Activated CD4-positive, alpha-beta T cell treated with anti-CD3 and anti-CD28 coated beads for 36 hours (primary cell): ENCODE measurements at places on chromosomes 4 and X.
A peak's percentile ranks its signal among the peaks of the same experiment; 100 is the strongest.

DNA sequence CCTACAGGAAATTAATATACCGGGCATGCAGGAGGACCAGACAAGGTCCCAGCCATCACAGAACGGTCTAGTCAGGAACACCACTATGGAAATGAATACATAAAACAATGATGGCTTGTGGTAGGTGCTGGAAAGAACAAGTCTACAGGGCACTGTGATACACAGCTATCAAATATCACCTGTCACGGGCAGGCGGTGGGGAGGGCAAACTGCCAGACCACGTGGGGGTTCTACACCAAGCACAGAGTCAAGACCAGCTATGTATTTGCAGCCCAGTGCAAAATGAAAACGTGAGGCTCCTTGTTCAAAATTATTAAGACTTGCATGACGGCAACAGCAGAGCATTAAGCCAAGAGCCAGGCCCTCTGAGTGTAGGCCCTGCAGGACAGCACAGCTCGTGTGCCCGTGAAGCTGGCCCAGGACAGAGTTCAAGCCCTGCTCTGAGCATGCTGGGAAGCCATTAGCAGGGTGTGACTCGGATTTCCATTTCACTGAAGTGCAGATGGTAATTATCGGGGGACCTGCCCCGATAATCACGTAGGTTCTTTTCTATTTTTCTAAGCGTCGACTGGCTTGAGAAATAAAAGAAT is 83.6 kb downstream of the JAKMIP1 start:
- no peak for DNase-seq

- no peak for DNase-seq
Measured at GRCh38 chr4:156545003-156545785, 426.4 kb downstream of the PDGFC start.

- peak; percentile 64 for DNase-seq
Measured at GRCh38 chr4:123564758-123565346, 168.3 kb downstream of the SPRY1 start.

- no peak for DNase-seq
Measured at GRCh38 chrX:110462957-110463356, 104.3 kb downstream of the RTL9 start.

- no peak for DNase-seq
Measured at GRCh38 chr4:52107336-52107735, 56.2 kb downstream of the SPATA18 start.

DNA sequence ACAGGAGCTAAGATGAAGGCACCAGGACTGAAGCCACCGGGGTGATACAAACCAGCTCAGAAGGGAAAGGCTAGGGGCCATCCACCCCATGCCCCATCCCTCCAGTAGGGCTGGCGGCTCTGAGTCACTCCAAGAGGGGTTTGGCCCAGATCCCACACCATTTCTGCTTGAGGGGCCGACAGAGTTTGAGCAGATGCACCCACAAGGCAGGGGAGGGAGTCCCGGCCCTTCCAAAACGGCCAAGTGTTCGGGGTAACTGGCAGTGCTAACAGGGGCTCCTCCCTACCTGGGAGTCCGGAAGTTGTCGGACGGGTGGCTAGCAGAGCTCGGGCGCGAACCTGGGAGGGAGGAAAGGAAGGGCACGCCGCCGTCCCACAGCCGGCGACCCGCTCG is 412 bp downstream of the SLC10A3 start:
- peak; percentile 52 for DNase-seq

GRCh38 chr4:123924536-123924935 is 527.9 kb downstream of the SPRY1 start:
- no peak for DNase-seq

GRCh38 chrX:130725519-130725918 is 177.5 kb downstream of the ENOX2 start:
- DNase-seq = no peak

GRCh38 chr4:128854433-128854832 is 44.9 kb downstream of the JADE1 start:
- DNase-seq = no peak

- no peak for DNase-seq
Measured at GRCh38 chr4:80007745-80008149, 65.3 kb downstream of the ANTXR2 start.

DNA sequence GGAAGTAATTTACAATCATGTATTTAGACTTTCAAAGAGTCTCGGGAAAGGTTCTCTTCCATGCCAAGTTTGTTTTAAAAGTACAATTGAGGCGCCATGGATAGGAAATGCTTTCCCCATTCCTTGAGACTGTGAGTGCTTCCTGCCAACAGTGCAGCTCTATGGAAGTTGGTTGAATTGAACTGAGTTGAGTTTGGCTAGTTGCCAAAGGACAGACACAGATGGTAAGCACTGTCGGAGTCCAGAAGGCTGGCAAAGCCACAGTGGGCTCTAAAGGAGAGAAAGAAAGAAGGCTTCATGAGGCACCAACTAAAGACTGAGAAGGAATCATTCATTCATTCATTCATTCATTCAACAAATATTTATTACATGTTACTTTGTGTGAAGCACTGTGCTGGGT is 4.3 kb upstream of the KCNE5 start:
- no peak for DNase-seq

- DNase-seq = peak; percentile 57
Measured at GRCh38 chrX:12975991-12976558, 1.2 kb downstream of the TMSB4X start.

- DNase-seq = no peak
Measured at GRCh38 chrX:25851141-25851540, 287.0 kb upstream of the MAGEB18 start.

DNA sequence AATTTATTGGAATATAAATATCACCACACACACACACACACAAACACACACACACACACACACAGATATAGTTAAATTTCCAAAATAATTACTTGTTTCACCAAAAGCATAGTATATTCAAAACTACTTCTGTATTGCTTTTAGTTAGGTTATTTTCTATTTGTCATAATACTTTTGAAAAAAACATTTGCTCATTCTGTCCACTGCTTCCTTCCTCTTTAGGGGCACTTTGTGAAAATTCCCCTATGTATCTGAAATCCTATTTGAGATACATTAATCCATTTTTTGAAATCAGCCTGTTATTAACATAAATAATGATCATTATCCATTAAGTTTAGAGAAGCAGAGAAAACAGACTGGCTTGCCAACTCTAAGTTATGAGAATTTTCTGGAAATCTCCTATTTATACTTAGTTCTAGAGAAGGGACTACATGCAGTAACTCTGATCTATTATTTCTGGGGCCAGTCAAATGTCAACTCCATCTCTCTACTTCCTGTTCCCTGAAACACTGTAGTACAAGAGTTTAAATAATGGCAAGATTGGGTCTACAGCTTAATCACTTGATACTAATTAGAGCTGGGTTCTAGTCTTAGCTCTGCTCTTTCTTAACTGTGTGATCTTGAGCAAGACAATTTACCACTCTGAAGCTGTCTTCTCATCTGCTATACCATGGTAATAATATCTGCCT is 54.4 kb upstream of the GPR174 start:
- no peak for DNase-seq

- DNase-seq = peak; percentile 4
Measured at GRCh38 chrX:73448379-73448778, 1.5 kb downstream of the CDX4 start.

DNA sequence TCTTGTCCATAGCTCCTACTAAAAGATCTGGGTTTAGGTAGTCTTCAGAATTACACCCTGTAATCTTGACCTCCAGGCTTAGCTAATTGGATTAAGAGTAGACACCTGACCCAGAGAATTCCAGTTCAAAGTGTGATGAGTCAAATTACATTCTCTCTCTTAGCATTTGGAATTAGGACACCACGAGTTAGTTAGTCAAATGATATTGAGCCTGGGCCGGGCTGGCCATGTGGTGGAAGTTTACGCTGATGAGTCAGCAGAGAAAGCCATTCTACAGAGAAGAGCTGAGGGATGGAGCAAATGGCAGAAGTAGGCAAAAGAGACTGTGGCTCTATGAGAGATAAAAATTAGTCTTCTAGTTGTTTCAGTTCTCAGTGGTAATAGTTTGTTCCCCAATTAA is 31.1 kb downstream of the CEP44 start:
- no peak for DNase-seq

DNA sequence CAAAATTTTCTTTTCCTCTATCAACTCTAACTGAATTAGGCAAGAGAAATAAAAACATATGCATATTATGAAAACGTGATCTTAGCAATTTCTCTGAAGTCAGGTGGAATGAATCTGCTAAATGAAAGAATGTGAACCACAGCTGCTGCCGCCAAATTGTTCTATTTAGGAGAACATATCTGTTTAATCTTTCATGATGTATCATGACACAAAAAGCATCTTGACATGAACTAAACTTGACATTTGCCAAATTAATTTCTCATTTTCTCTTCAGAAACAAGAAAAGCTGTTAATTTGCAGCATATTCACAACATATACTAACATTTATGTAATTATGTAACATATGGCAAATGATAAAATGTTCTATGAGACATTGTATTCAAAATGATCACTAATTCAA is 1237.9 kb downstream of the TECRL start:
- no peak for DNase-seq

DNA sequence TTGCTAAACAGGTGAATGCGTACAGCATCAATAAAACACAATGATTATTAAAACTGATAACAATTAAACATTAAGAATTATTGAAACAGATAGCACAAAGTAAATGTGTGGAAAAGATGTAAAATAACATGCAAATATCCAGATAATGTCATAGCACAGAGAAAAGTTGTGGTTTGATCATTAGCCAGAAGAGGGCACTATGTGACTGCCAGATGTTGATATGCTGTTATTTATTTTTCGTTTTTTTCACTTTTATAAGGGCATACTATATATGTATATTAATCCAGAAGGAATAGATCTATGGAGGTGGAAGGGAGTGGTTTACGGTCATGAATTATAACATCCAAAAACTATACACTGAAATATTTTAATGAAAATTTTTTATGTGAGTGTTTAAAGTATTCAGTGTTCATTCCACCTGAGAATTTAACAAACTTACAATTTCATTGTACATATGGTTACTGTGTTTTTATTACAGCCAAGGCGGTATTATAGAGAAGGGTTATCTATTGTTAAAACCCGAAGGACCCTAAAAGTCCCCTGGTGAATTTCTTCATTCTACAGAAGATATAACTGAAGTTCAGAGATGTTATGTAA is 211.9 kb upstream of the UGT8 start:
- DNase-seq = no peak

- no peak for DNase-seq
Measured at GRCh38 chr4:17552427-17552826, 24.6 kb upstream of the LAP3 start.

GRCh38 chr4:31427691-31428090 is 707.5 kb downstream of the PCDH7 start:
- no peak for DNase-seq

- no peak for DNase-seq
Measured at GRCh38 chr4:41728573-41728913, 20.0 kb downstream of the PHOX2B start.
